Upper lobe of right lung (tissue), 1 donor: ENCODE measurements at places on chromosomes 11 and 22. TPM values are rescaled to one million over a fixed set of nuclear protein-coding genes. Genes with fewer than 3 reads are reported as not detected.

- peaks cover 18% of the 10 kb centered on the region for H3K4me1 ChIP-seq
- H3K36me3 ChIP-seq = peaks cover 32% of the 10 kb centered on the region
- no peak overlapping the region for H3K27ac ChIP-seq
- H3K27me3 ChIP-seq = no peaks in the 10 kb centered on the region
- no peak for DNase-seq
These were observed 17.7 kb upstream of the ADORA2A start for GRCh38 chr22:24409707-24410106.

Gene MAPK8IP2
- 2.6 TPM for total RNA-seq

Gene SDHAF2
- 34.1 TPM for total RNA-seq

GRCh38 chr11:36110668-36111410 is 167.0 kb downstream of the LDLRAD3 start:
- no peaks in the 10 kb centered on the region for H3K36me3 ChIP-seq
- no peaks in the 10 kb centered on the region for H3K4me1 ChIP-seq
- DNase-seq = no peak
- no peaks in the 10 kb centered on the region for H3K27me3 ChIP-seq
- no peak overlapping the region for H3K4me3 ChIP-seq

DNA sequence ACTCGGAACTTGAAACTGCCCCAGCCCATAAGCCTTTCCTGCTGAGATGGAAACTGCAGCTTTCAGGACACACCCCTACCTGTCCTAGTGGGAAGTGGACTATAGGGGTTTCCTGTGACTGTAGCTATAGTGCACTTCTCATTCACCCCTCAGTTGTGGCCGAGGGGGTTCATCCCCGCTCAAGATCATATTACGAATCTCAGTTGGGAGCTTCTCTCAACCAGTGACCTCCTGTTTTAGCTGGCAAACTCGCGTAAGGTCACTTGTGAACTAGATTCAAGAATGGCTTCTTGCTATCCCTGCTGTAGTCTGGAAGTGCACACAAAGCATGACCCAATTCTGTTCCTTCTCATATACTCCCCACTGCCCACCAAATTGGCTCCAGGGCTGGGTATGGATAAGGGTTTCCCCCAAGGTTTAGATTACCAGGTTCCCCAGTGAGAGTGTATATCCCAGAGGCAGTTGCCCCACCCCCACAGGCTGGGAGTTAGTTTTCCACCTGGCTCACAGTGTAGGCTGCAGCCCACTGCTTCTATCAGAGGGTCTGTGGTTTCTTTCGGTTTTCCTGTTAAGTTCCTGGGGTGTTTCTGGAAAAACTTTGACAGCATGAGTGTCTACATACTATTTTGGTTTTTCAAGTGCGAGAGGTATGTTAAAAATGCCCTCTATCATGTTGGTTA is 812.9 kb downstream of the JRKL start:
- H3K4me1 ChIP-seq = no peaks in the 10 kb centered on the region
- H3K36me3 ChIP-seq = no peaks in the 10 kb centered on the region
- no peak overlapping the region for H3K27ac ChIP-seq

Gene GRAP2
- 10.1 TPM for total RNA-seq

Gene CHRM1
- total RNA-seq = 4.7 TPM

Gene SLC5A1
- 1.3 TPM for total RNA-seq

DNA sequence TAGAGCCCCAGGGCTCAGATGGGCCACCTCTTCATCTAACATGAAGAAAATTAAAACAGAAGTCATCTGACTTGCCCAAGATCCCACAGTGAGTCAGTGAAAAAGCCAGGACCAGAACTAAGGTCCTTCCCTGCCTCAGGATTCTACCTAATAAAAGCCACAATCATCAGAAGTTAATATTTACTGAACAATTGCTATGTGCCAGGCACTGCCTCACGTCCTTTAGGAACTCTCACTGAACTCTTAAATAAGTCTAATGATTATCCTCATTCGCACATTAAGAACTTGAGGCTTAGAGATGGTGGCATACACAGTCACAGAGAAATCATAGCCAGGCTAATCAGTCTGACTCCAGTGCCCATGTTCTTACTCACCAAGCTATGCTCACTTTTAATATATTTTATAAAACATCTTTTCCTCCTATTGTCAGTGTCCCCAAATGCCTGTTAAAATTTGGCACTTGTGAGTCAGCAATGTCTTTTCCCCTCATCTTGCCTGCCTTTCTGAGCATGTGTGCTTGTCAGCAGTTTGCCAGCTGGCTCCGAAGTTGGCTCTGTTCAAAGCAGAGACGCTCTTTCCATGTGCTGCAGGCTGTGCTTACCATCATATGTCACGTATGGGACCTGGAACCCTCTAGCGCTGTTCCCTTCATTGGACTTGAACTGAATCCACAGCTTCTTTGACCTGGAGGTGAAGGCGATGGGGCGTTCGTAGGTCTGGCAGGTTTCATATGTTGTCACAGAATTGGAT is 21.5 kb upstream of the NRIP3 start:
- no peaks in the 10 kb centered on the region for H3K27me3 ChIP-seq
- H3K27ac ChIP-seq = no peak overlapping the region
- no peaks in the 10 kb centered on the region for H3K36me3 ChIP-seq
- H3K4me3 ChIP-seq = no peak overlapping the region
- no peak for DNase-seq

DNA sequence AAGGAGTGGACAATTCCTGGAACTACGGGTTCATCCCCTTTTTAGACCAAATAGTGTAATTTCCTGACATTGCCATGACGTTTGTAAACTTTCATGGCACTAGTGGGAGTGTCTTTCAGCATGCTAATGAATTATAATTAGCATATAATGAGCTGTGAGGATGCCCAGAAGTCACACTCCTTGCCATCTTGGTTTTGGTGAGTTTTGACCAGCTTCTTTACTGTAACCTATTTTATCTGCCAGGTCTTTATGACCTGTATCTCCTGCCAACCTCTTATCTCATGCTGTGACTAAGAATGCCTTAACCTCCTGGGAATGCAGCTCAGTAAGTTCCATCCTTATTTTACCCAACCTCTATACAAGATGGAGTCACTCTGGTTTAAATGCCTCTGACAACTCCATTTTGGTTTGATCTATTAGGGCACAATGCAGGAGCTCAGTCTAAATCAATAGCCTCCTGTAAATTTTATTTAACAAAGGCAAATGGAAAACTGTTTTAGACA is 20.7 kb downstream of the OR10A6 start:
- H3K36me3 ChIP-seq = no peaks in the 10 kb centered on the region
- H3K4me1 ChIP-seq = no peaks in the 10 kb centered on the region
- no peak for DNase-seq
- no peaks in the 10 kb centered on the region for H3K27me3 ChIP-seq

- no peak for DNase-seq
- no peak overlapping the region for H3K27ac ChIP-seq
- H3K4me1 ChIP-seq = no peaks in the 10 kb centered on the region
- H3K27me3 ChIP-seq = no peaks in the 10 kb centered on the region
- H3K36me3 ChIP-seq = no peaks in the 10 kb centered on the region
These were observed 49.6 kb upstream of the ALKBH3 start for GRCh38 chr11:43830928-43831440.

DNA sequence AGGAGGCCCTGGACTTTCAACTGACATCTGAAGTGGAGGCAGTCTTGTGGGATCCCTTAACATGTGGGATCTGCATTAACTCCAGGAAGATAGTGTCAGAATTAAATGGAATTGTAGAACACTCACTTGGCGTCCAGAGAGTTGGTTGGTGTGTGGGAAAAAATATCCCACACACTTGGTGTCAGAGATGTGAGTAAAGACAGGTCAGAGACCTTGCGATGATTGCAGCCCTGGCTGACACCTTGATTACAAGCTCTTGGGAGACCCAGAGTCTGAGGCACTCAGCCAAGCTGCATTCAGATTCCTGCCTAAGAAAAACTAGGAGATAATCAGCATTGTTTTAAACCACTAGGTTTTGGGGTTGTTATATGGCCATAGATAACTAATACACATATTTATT is 7.2 kb upstream of the TPCN2 start:
- no peaks in the 10 kb centered on the region for H3K27me3 ChIP-seq
- no peaks in the 10 kb centered on the region for H3K36me3 ChIP-seq
- peaks cover 5% of the 10 kb centered on the region for H3K4me1 ChIP-seq

Gene ABCC8
- 4.7 TPM for total RNA-seq

DNA sequence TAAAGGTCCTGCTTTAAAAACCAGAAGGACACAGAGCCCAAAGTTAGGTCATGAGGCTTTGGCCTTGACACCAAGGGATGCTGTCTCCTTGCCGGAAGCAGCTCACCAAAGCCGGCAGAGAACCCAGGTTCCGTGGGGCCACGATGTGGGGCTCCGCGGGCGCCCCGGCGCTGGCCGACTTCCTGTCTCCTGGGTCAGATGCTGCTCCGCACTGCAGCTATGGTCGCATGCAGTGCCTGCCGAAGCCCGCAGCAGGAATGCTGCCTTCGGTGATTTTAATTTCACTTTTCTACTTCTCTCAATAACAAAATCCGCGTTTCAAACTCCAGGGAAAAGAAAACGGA is 454 bp upstream of the OTUB1 start:
- peak overlapping the region; percentile 99 for H3K4me3 ChIP-seq
- H3K36me3 ChIP-seq = peaks cover 23% of the 10 kb centered on the region
- no peaks in the 10 kb centered on the region for H3K27me3 ChIP-seq

DNA sequence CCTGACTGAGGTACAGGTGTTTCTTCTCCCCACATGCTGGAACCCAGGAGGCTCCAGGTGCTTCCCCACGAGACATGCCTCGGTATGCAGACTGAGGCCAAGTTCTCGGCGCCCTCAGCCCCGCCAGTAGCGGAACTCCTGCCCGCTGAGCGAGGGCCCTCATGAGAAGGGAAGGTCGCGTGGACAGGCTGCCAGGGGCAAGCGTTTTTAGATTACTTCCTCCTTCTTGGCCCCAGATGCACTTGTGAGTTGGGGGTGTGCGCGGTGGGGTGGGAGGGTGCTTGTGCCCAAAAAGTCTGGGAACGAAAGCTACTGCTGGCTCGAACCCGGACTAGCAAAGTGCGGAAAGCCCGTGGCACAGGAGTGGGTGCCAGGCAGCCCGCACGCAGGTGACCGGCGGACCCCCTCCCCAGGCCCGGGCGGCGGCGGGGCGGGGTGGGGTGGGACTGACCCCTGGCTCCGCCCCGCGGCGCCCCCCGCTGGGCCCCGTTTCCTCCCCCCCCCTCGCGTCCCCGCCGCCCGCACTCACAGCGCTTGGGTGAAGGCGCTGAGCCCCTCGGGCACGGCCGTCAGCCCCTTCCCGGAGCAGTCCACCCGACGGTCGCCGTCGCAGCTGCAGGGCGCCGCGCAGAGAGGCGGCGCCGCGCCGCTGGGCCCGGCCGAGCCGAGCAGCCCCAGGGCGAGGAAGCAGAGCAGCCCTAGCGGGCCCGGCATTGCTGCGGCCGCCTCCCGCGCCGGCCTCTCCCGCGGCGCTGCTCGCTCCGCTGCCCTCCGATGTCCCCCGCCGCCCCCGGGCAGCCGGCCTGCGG is 797 bp downstream of the LGR4 start:
- peak overlapping the region; percentile 66 for H3K4me3 ChIP-seq
- H3K36me3 ChIP-seq = no peaks in the 10 kb centered on the region
- H3K27ac ChIP-seq = peak overlapping the region; percentile 60
- peak; percentile 72 for DNase-seq
- peaks cover 15% of the 10 kb centered on the region for H3K27me3 ChIP-seq

DNA sequence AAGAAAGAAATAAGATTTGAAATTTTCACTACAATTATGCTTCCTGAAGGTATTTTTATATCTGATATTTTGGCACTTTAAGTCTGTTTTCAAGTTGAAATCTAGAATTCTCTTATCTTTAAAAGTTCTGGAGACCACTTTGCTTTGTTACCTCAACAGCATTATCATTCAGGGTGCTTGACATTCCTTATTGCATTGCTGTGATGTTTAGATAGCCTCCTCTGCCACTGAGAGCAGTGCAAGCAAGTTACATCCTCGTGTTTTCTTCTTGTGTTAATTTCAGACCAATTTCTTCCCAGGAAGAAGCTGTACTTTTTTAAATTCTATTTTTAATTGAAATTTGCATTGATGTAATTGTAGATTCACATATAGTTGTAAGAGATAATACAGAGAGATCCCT is 333.9 kb upstream of the KIRREL3 start:
- no peak for DNase-seq
- H3K27me3 ChIP-seq = no peaks in the 10 kb centered on the region
- no peak overlapping the region for H3K27ac ChIP-seq
- no peaks in the 10 kb centered on the region for H3K36me3 ChIP-seq

Gene ISX
- total RNA-seq = not detected

Gene C11orf87
- total RNA-seq = 0.35 TPM

DNA sequence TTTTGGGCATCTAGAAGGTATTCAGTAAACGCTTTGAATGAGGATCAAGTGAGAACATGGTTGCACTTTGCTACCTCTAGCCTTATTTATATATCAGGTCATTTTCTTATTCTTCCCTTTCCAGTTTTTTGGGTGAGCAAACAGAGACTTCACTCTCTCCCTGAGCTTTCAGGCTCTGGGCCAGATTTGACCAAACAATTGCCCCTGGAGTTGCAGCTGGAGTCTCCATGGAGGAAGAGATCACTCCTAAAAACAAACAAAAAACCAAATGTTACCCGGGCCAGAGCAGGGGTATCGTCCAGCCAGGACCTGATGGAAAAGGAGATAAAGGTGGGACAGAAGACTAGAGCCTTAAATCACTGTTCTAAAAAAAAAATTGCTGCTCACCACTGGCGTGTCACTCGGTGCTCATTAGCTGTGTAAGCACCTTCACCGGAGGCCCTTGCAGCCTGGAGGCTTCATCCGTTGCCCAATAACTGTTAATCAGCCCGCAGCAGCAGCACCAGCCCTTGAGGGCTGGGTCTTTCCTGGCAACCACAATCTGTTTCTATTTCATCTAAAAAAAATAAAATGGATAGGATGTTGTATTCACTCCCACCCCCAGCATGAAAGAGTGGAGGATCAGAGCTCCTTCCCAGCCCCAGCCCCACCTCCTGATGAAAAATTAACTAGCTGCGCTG is 125.0 kb downstream of the PKNOX2 start:
- no peak overlapping the region for H3K27ac ChIP-seq
- no peak for DNase-seq
- no peak overlapping the region for H3K4me3 ChIP-seq
- no peaks in the 10 kb centered on the region for H3K36me3 ChIP-seq
- no peaks in the 10 kb centered on the region for H3K4me1 ChIP-seq
- H3K27me3 ChIP-seq = no peaks in the 10 kb centered on the region

Gene AP1B1
- 62.4 TPM for total RNA-seq

Gene PIWIL4
- 2.9 TPM for total RNA-seq

Gene CD82
- total RNA-seq = 144 TPM

Gene DDIAS
- 3.8 TPM for total RNA-seq

GRCh38 chr11:128937480-128937879 is 5.2 kb downstream of the TP53AIP1 start:
- no peak overlapping the region for H3K27ac ChIP-seq
- H3K27me3 ChIP-seq = no peaks in the 10 kb centered on the region
- no peak for DNase-seq
